EH (cell line): ENCODE measurements at places on chromosomes 2 and 18.

DNA sequence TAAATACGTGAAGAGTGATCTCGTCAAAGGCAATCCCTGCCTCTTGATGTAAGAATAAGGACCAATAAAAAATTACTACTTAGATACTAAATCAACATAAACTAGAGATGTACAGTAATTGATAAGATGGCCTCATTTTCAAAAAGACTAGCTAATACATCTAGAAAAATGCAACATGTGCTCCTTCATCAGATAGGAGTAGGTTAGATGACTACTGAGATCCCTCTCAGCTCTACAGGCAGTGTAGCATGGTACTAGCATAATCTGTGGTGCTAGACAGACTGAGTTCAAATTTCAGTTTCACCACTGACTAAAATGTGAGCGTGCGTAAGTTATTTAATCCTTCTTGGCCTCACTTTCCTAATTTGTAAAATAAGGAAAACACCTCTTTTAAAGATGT is 82.6 kb upstream of the FRZB start:
- no peak for DNase-seq

DNA sequence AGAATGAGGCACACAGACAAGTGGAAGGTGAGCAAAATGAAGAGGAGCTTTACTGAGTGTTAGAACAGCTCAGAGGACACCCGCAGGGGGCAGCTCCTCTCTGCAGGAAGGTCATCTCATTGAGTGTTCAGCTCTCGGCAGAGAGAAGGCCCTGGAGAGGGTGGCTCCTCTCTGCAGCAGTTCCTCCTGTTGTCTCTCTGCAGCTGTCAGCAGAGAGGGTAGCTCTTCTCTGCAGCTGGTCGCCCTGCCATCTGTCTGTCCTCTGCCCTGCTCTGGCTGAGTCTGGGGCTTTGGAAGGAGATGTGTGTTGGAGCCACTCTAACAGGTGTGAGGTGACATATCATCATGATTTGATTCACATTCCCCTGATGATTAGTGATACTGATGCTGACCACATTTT is 6.8 kb upstream of the SNTG2 start:
- no peak for DNase-seq

DNA sequence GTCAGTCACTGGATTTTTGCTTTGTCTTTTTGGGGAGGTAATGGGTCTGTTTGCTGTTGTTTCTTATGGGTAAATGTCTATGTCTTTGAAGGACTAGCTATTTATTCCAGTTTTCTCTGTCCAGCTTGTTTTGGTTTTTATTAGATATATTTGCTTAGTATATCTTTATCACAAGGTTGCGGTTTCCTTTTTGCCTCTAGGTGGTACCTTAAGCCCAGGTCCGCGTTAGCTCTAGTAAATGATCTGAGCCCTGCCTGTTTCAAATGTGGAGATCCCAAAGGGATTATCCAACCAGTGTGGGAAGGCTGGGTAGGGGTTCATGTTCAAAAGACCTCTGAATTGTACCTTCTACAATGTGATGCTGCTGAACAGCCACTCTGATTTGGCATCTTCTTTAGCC is 114.5 kb downstream of the MYO3B start:
- no peak for DNase-seq

DNA sequence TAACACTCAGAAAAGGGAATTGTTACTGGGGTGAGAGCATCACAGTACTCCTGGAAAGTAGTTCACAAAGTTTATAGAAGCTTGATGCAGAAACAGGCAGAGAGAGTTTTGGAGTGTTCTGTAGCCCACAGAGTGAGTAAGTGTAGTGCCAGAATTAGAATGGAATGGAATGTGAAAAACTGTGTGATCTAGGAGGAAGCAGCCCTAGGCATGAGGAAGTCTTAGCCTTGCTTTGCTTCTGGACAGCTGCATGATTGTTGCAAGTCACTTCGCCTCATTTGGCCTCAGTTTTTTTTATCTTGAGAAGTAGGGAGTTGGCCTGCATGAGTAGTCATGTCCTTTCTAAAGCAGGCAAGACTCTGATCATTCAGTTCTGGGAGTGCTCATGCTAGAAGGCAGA is 10.9 kb downstream of the SERPINB12 start:
- peak; percentile 97 for DNase-seq

DNA sequence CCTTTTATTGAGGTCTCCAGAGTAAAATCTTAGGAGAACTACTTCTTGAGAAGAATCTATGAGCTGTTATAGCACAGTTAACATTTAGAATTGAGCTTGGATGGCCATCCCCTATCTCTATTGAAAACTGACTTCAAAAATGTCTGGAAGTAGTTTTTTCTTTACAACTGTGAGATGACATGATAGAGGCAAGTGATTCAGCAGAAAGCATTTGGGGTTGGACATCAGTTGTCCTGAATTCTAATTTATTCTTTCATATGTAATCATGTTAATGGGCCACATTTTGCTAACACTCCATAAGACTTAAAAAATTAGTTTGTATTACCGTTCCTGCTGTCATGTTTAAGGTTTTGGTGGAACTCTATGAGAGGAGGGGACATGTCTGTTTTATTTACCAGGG is 237.0 kb upstream of the SLC14A2 start:
- no peak for DNase-seq
